ENCODE measurements at places on chromosomes 2 and 18.

- no peak for DNase-seq
Measured at GRCh38 chr2:98664323-98664722, 55.9 kb downstream of the UNC50 start.

DNA sequence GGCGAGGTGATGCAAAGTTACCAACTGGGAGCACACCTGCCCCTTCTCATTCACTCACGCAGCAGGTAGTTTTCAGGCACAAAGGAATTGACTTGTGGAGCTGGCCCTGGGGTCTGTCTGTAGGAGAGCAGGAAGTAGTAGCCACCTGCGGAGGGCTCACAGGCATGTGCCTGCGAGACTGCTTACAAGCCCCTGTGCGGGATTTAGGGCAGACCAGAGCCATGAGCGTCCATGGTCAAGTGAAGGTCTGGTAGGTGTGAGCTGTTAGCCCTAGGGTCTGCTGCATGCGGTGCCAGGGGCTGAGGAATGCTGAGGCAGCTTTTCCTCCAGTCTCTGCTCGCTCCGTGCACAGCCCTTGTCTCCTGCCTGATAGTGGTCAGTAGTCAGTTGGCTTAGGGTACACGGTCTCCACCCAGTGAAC lies 18.9 kb downstream of the INPP4A start:
- DNase-seq: no peak

GRCh38 chr2:234404957-234405356 lies 91.9 kb downstream of the ARL4C start:
- no peak for DNase-seq

DNA sequence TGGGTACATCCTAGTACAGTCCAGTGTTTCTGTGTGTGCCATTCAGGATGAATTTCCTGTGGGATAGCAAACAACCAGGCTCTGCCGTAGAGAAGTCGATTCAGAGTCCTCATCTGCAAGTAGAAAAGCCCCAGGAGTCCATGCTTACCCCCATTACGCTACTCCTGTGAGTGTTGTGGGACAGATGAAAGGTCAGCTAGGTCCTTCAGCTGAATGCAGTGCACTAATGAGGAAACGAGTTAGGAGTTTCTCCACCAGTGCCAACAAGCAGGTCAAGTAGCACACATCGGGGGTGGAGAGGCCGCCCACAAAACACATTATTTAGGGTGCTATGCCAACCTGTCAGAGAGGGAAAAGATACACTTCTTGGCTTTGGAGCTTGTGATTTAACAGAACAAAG lies 2.5 kb upstream of the GPR39 start:
- DNase-seq: no peak

- DNase-seq: peak; percentile 15
Measured at GRCh38 chr2:121648206-121649148, 785 bp downstream of the CLASP1 start.

GRCh38 chr18:33716061-33716683 lies 138.2 kb downstream of the ASXL3 start:
- DNase-seq: no peak

DNA sequence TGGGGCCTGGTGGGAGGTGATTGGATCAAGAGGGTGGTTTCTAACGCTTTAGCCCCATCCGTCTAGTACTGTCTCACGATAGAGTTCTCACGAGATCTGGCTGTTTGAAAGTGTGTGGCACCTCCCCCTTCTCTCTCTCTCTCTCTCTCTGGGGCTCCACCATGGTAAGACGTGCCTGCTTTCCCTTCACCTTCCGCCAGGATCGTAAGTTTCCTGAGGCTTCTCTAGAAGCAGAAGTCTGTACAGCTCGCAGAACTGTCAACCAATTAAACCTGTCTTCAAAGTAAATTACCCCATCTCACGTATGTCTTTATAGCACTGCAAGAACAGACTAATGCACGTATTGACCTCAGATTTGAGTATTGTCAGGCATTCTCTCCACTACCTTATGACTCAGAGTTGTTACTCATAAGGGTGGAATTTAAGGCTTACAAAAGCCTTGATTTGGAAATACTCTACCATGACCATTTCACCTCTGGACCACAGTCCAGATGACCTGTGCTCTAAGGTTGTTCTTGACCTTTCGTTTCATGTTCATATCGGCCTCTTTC lies 99.5 kb upstream of the AGAP1 start:
- no peak for DNase-seq

DNA sequence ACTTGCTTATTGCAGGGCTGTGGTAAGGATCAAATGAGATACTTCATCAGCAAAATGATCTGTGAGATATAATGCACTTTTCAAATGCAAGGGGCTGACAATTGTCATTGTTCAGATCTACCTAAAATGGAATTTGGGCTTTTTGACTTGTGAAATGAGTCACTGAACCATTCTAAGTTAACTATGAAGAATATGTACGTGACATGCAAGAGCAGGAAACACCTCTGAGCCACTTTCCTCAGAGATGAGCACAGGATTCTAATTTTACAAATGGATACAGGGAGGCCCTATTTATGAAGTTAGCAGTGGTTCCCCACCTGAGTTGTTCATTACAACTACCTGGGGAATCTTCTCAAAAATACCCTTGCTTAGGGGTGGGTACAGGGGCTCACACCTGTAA lies 26.7 kb downstream of the CTLA4 start:
- DNase-seq: no peak

- DNase-seq: no peak
Measured at GRCh38 chr18:23890589-23890988, 124.0 kb upstream of the TTC39C start.

DNA sequence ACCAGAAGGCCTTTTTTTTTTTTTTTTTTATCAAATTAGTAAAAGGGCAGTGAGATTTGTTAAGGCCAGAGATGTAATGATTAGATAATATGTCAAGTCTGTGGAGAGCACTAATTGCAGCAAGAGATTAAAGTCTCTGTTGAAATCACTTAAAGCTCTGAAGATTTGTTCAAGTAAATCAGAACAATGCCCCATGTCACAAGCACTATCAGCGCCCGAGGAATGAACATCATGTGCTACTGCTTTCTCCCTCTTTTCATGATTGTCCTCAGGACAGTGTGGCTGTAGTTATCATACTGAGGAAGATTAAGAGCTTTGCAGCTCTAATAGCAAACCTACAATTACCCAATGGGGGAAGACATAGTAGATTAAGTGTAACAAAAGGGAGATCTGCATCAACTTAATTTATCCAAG lies 71.1 kb downstream of the TDRD15 start:
- no peak for DNase-seq

DNA sequence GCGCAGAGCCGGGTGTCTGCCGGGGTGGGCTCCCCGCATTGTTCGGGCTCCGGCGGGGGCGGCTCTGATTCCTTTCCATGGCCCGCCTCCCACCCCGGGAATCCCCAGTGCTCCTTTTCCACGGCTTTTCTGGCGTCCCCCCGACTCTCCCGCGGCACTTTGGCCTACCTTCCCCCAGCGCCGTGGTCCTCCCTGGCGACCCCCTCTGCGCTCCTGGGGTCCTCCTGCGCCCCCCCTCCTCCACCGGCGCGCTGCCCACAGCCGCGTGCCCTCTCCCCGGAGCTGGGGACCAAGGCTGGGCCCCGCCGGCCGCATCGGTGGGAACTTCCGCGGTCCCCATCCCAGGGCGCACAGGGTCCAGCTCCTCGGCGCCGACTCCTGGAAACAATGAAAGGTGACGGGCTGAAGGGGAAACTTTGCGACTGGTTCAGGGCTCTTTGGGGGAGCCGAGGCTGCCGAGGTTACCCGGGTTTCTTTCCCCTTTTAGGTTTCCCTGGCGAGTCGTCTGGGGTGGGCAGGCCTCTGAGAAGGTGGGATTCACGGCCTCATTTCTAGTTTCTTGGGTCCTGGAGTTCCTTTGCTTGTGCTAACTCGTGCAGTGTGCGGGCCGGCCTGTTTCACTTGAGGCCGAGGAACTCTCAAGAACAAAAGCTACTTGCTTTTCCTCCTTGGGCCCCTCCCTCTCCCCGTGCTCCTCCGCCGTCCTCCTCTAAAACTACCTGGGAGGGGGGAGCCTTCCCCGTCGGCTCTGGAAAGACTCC lies 2.2 kb downstream of the TGIF1 start:
- peak; percentile 6 for DNase-seq

GRCh38 chr2:126467367-126468054 lies 188.4 kb upstream of the GYPC start:
- no peak for DNase-seq

DNA sequence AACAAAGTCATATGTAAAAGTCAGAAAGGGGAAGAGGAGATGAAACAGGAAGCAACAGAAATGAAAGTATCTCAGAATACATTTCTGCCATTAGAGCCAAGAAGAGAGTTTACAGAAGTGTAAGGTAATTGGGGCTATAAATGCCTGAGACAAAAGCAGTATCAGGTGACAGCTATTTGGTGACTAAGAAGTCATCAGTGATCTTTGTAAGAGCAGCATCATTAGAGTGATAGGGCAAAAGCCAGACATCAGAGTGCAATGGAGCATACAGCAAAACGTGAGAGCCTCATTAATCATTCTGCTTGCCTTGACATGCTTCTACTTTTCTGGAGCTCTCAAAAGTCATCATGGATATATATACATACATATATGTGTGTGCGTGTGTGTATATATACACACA lies 804.7 kb upstream of the PIK3C3 start:
- DNase-seq: no peak

DNA sequence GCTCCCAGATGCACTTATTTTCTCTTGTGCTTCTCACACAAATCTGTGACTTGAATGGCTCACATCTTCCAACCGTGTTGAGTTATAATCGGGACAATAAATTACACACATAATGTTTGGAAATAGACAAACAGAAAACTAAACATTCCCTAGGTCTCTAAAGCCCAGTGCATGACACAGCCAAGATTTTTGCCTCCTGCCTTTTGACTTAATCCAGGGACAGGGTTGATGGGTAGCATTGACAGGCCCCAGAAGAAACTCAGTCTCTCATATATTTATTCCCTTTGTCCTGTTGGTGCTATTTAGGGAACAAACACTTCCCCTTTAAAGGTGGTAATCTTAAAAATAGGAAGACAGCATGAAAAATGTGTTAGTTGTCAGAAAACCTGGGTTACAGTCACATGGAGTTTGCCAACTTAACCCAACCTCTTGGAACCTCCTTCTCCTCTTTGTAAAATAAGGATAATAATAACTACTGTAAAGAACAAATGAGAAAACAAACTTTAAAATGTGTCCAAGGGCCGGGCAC lies 24.0 kb upstream of the ARPC2 start:
- DNase-seq: no peak
